Right ventricle myocardium inferior (tissue), 1 donor: ENCODE measurements at places on chromosomes 3 and 15.
A peak's percentile ranks its signal among the peaks of the same experiment; 100 is the strongest.

DNA sequence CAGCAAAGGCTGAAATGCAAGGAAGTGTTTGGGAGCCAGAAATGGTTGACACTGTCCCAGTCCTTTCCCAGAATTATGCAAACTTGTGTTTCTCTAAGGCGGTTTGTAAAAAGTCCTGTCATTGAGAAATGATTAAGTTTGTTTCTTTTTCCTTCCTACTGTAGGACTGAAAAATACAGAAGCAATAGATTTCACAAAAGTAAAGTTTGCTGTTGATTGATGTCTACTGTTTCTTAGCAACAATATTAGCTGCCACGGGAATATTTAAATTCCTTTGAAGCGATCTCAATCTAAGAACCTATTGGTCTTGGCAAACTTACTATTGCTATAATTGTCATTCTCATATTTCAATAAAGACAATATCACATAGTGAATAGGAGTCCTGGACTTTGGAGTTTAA, 100.7 kb upstream of the IL12A start:
- no peak for DNase-seq

GRCh38 chr15:60963557-60963956, 265.5 kb downstream of the RORA start:
- no peak for DNase-seq

DNA sequence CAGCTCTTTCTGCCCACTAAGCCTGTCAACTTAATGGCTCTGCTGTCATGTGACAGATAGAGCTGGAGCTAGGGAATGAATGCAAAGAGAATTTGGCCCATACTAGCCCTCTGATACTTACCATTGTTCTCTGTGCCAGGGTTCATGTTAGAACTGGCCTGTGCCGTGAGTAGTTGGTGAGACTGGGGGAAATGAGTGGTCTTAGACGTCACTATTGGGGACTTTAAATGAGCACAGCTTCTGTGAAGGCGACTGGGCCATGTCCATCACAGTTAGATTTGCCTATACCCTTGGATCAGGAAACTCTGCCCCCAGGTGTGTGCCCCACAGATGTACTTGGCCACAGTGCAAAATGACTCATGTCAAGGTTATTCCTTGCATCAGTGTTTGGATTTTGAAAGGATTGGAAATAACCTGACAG, 124.9 kb downstream of the PTPRG start:
- DNase-seq: no peak

GRCh38 chr3:173465112-173465511, 67.6 kb downstream of the NLGN1 start:
- no peak for DNase-seq

DNA sequence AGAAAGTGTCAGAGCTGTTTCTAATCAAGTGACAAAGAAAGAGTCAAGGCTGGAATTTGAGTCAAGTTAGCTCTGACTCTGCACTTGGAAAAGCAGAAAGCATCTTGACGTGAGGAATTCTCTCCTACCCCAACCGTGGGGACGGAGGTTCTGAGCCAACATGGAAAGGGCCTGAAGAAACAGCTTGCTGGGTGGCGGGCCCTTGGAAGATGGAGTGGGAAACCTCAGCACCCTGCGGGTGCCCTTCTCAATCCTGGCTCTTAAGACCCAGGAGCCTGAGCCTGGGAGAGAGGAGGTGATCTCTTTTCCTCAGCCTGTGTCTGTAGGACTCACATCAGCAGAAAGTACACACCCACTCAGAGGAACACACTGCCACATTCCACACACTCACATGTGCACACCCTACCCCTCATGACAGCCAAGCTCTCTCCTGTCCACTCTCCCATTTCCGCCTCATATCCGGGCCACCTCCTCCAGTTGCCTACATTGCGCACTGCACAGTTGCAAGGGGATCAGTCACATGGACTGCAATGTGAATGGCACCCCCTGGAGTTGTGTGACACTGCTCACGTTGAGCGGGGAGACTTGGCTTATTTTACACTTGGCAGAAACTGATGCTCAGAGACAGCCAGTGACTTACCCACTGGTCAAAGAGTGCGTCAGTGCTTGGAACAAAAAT, 101.5 kb upstream of the SLC6A6 start:
- no peak for DNase-seq

GRCh38 chr15:68157074-68157473, 48.1 kb downstream of the CALML4 start:
- no peak for DNase-seq

DNA sequence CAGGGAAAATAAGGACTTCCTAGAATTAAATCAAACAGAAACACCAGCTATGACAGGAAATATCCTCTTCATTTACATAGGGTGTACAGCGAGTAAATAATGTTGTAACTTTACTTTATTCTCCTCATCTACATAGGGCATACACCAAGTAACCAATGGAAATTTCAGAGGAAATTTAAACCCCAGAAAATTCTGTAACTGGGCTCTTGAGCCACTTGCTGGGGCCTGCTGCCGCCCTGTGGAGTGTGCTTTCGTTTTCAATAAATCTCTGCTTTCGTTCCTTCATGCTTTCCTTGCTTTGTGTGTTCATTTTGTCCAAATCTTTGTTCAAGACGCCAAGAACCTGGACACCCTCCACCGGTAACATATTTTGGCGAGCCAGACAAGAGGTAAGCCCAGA, 990.4 kb upstream of the CADM2 start:
- DNase-seq: no peak

DNA sequence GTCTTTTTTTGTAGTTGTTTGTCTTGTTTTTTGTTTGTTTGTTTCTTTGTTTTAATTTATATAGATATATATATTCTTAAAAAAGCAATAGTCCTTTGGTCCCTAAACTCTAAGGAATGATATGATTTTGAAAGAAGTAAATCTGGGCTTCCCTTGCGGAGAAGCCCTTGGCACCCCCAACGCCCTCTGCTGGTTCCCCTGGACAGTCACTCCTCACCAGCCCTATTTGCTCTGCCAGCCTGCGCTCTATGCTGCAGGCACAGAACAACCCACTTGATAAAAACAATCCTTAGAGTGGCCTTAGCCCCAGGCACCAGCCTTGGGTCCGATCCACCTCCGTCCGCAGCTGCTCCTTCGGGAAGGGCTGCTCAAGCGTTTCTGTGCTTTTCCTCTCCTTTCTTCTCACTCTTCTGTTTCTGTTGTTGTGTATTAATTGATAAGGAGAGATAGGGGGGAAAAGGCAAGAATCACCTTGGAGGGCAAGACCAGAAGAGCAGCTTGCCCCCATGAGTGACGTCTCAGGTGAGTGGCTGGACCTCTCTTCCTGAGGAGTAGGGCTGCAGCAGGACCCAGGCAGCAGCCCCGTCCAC, 13.7 kb upstream of the PARP6 start:
- peak; percentile 70 for DNase-seq
